Spleen (tissue), 13 donors: ENCODE measurements at places on chromosomes 6 and 20. TPM values are rescaled to one million over a fixed set of nuclear protein-coding genes. Genes with fewer than 3 reads are reported as not detected.

Gene PTCRA
- 1.1 TPM for polyA plus RNA-seq

Gene LRRC73
- polyA plus RNA-seq: 0.19 TPM

Gene PNPLA1
- 0.13 TPM for polyA plus RNA-seq

Gene KCNK5
- 0.52 TPM for polyA plus RNA-seq

Gene PROKR2
- polyA plus RNA-seq: not detected

Gene EFCAB8
- polyA plus RNA-seq: 0.12 TPM

Gene ADGRF1
- not detected for polyA plus RNA-seq

Gene SAMD3
- 2.1 TPM for polyA plus RNA-seq

Gene MED20
- polyA plus RNA-seq: 6.4 TPM

Gene C20orf202
- polyA plus RNA-seq: 0.07 TPM

Gene BIRC7
- polyA plus RNA-seq: 1.1 TPM

Gene SLC35D3
- polyA plus RNA-seq: not detected

Gene TNFRSF6B
- polyA plus RNA-seq: 23.8 TPM

Gene HFE
- polyA plus RNA-seq: 2.8 TPM

Gene PTPRA
- polyA plus RNA-seq: 15.3 TPM

Gene AIF1
- 416 TPM for polyA plus RNA-seq

Gene SGK2
- 0.54 TPM for polyA plus RNA-seq
